ENCODE measurements at places on chromosomes 3 and 15.

GRCh38 chr3:166499636-166500035, 662.4 kb upstream of the BCHE start:
- DNase-seq, result no peak

- DNase-seq, result no peak
Observed at GRCh38 chr3:69541711-69542088, 155.8 kb upstream of the FRMD4B start.

- DNase-seq, result no peak
Observed at GRCh38 chr3:100653604-100654294, 44.3 kb downstream of the ADGRG7 start.

GRCh38 chr3:60989626-60990441, 261.4 kb downstream of the FHIT start:
- DNase-seq, result no peak

Data from skeletal muscle cell (primary cell).